ENCODE measurements at places on chromosomes 2 and 18.

GRCh38 chr2:201781557-201782051 lies 871 bp upstream of the ALS2 start:
- no peak for DNase-seq

GRCh38 chr2:174952607-174953006 lies 52.6 kb downstream of the CHN1 start:
- no peak for DNase-seq

DNA sequence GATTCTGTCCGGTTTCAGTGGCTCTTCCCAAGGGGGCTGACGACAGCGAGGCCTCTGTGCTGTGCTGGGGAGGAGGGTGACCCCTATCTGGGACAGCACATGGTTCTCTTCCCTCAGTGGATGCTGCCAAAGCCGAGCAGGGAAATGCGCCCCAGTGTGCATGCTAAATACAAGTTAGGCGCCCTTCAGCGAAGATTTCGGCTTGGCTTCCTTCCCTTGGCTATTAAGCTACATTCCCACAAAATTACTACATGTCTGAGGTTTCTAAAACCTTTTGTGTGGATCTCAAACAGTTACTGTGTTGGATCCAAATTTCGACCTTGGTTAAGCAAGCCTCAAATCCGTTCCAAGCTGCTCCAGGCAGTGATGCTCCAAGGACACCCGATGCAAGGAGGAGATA lies 440.3 kb downstream of the NRXN1 start:
- no peak for DNase-seq

GRCh38 chr2:27085062-27085672 lies 1.4 kb upstream of the KHK start:
- no peak for DNase-seq

- no peak for DNase-seq
Measured at GRCh38 chr2:169066897-169067296, 2.5 kb upstream of the DHRS9 start.

DNA sequence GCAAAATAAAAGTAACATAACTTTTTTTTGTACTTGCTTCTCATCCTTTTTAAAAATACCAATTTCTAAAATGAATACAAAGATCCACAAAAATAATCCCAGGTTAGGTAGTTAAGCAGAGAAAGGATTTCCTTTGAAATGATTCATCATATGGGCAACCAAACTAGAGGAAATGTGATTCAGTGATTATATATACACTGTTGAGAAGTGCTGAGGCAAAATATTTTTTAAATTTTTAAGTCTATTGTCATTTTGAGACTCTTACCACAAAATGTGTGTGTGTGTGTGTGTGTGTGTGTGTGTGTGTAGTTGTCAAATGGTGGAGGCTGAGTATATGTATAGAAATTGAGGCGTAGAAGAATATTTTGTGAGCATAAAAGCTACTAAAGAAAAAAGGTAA lies 1075.3 kb downstream of the LRP1B start:
- DNase-seq = no peak

DNA sequence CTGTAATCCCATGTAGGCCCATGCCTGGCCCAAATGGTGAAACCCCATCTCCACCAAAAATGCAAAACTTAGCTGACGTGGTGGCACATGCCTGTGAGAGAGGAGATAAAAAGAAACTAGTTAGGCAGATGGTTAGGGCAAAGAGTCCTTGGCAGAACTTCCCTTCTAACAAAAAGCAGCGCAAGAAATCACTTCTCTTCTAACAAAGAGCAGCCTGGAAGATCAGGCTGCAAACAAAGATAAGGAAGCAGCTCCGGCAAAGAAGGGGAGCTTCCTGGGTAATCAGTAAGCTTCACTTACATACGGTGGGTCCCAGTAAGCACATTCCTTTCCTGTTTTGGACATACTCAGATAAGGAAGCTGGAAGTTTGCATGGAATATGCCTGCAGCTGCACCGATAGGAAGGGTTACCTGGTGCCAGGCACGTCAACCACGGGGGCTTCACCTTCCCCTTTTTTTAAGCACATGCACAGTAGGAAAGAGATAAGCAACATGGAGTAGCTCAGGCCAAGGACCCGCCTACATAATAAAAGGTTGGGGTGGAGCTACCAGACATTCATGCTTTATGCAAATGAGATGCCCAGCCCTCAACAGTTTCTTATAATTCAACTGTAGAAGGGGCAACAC lies 61.0 kb upstream of the SLC25A52 start:
- DNase-seq = no peak

- no peak for DNase-seq
Measured at GRCh38 chr2:233092432-233093165, 32.5 kb downstream of the INPP5D start.

GRCh38 chr2:105487142-105488069 lies 88.6 kb upstream of the FHL2 start:
- DNase-seq = no peak

DNA sequence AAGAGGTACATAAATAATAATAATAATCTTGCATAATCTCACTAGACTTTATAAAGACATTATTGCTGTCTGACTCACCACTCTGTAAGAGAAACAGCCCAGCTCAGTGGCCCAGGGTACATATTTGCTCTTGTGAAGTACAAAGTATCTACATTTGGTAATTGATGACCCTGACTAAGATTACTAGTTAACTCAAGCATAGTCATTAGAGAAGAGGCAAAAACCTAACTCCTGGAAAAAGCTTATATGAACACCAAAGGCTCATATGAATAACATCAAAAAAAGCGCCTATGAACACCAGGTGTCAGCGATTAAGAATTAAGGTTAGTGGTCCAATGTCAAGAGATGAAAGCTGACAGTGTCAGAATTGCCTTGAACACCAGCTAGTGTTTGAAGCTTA lies 38.4 kb downstream of the RAD51AP2 start:
- no peak for DNase-seq

GRCh38 chr2:240162531-240162930 lies 22.1 kb upstream of the OTOS start:
- no peak for DNase-seq

- no peak for DNase-seq
Measured at GRCh38 chr2:221494556-221494955, 77.5 kb downstream of the EPHA4 start.

DNA sequence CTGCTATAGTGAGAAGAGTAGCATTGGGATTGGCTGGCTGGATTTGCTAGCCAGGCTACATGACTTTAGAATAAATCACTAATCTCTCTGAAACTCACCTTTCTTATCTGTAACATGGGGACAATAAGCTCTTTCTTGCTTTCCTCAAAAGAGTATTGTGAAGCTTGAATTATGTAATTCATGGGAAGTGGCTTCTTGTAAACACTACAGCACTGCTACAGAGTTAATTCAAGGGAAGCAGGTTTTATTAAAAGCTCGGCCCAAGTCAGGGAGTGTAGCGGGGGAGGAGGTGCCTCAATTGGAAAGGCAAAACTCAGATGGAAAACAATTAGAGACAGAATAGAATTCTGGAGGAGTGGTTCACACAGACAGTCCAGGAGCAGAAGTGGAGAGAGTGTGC lies 100.9 kb upstream of the CELF4 start:
- DNase-seq = no peak

DNA sequence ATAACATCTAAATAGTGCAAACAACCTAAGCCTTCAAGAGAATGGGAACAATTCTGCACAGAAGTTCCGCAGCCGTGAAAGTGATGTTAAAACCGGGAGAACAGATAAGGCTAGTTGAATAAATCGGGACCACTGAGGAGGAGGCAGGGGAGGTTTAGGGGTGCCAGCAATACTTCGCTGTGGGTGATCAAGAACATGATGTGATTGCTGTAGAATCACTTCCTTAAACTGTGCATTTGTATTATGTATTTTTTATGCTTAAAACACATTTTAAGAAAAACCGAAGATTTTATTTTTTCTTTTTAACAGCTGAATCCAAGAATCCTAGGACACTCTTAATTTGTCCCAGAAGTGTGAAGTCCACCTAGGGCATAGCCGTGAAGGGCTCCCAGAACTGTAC lies 33.6 kb downstream of the TTC32 start:
- no peak for DNase-seq

DNA sequence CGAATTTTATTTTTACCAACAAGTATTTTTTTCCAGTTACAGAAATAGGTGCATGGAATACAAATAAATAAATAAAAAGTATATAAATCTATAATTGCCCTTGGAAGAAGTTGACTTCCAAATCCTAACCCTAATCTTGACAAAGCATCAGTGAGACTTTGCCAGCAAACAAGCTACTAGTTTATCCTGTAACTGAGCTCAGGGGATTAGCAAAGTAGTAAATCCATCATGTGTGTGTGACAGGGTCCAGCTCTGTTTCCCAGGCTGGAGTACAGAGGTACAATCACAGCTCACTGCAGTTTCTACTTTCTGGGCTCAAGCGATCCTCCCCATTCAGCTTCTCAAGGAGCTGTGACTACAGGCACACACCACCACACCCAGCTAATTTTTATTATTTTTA lies 948.0 kb upstream of the CNTNAP5 start:
- no peak for DNase-seq

All from stimulated activated CD4-positive, alpha-beta T cell treated with anti-CD3 and anti-CD28 coated beads, Interleukin-12 subunit alpha, Interleukin-12 subunit beta, amount 100 ng/mL, for 48 hours (primary cell).